KBM-7 (cell line): ENCODE measurements at places on chromosomes 16 and 17.

DNA sequence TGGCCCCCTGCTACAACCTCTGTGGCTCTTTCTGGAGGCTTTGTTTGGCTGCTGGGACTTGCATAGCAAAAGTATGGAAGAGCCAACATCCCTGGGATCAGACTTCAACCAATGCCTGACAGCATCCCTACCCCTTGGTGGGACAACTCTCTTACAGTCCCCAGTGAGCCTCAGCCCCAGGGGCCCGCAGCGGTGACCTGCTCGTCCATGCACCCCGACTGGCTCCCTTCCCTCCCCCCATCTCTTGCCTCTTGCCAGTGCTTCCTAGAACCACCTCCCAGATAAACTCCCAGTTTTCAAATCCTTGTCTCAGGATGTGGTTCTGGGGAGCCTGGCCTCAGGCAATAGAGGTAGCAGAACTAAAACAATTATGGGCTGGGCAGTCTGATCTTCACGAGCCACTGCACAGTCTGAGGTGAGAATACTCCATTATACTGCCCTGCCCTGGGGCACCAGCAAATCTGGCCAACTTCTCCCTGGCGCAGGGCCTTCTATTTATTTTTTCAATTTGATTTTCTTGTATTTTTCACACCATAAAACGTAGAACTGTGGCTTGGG is 86.6 kb upstream of the BRD7 start:
- no peak for DNase-seq

DNA sequence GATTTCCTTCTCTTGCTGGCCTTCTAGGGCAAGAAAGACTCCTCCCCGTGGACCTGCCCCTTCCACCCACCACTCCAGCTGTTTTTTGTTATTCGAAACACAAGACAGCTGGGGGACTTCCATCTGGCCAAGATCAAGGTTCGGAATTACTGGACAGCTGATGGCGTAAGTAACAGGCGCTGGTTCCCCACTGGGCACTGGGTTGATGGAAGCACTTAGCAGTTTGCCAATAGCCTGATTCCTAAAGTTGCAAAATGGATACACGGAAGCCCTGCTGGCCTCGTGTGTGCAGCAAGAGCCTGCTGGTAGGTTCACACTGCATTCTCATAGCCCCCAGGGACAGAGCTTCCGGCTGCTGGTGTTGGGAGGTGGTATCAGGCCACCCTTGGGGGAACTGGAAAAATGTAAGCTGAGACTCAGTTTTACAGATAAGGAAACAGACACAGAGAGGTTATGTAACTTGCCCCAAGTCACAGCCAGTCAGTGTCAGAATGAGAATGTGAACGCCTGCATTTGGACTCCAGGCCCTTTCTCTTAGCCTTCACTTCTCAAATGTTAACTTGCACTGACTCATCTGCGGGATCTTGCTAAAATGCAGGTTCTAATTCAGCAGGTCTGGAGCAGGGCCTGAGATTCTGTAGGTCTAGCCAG is 171.7 kb downstream of the KATNIP start:
- no peak for DNase-seq

DNA sequence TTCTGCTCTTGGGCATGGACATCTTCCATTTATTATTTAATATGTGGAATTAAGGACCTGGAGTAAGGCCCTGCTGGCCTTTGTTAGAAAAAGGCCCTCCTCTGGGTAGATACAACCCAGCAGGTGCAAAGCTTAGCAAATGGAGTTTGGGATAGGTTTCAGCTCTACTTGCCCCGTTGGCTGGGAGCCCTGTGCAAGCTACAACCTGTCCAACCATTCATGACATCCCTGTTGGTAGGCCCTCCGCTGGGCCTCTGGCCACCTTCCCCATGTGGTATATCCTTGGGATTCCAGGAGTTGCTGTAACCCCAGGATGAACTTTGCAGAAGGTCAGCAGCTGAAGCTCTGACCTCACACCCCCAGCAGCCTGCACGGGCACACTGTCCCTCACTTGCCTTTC is 6.4 kb downstream of the NGFR start:
- DNase-seq = no peak

DNA sequence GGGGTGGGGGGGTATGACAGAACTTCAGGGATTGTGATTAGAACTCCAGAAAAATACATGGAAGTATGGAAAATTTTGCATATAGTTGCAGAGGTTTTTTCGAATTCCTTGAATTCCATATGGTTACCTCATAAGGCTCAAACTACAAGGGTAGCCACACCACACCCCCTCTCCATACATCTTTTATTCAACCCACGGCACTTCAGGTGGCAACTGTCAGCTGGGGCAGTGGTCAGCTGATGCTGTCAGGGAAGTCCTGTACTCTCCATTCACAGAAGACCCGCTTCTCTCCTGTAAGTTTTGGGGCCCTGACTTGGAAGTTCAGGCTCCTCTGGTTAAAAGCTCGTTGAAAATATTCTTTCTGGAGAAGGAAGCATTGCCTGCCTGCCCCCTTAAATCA is 57.5 kb upstream of the CLEC19A start:
- no peak for DNase-seq
